COR-L47 (cell line): ENCODE measurements at places on chromosomes 7 and 10.

DNA sequence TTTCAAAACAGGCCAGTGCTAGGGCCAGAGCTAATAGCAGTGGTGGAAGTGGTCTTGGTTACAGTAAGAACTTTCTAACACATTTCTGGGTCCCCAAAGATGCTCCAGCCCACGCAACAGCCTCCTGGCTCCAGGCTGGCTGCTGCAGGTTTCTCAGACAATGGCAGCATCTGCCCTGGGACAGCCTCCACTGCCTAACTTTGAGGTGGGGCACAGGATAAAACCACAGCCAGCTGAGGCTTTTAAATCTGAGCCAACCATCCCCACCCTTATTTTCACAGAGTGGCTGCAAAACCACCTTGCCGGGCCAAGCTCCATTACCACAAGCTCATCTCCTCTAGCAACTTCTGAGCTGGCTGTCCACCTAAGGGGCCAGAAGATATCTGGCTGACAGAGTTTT is 84.8 kb downstream of the FAM53B start:
- DNase-seq, result no peak

GRCh38 chr10:126408953-126409641 is 20.8 kb upstream of the ADAM12 start:
- DNase-seq, result no peak

GRCh38 chr10:10623958-10624566 is 393.6 kb upstream of the CELF2 start:
- DNase-seq, result no peak

DNA sequence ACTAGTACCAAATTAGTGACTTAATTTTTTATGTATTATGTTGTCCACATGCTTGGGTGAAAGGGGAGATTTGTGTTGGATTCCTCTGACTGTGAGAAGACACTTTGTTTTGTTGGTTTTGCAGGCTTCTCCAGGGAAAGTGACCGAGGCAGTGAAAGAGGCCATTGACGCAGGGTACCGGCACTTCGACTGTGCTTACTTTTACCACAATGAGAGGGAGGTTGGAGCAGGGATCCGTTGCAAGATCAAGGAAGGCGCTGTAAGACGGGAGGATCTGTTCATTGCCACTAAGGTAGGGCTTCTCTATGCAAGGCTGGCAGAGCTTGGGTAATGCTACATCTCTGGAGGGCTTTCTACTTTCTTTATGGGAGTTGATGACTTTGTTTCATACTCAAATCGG is 4.5 kb downstream of the AKR1E2 start:
- no peak for DNase-seq

- DNase-seq, result no peak
These were observed 49.0 kb downstream of the ZRANB1 start for GRCh38 chr10:124990671-124991625.

GRCh38 chr7:78383096-78383880 is 584.7 kb downstream of the PHTF2 start:
- no peak for DNase-seq

DNA sequence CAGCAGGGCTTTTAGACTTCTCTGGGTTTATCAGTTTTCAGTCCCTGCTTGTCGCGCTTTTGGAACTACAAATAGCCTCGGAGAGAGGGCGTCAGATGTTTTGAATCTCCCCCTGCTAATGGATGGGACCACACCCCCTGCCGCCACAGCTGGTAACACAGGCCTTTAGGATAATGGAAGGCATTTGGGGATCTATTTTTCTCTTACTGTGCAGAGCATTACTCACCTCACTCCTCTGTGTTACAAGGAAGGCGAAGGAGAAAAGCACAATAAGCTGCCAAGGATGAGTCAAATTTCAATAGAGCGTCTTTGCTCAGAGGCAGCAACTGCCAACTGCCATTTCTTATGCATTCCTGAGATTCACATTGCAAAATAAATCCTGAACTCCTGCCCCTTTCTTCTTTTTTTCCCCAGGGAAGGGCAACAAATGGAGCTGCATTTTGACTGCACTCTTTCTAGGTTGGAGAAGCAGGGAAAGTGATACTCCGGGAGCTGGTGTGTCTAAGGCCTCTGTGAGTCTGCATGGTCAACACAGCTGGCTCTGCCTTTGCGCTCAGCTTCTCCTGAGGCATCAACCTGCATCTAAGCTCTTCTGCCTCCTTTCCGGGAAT is 31.5 kb upstream of the SMNDC1 start:
- no peak for DNase-seq

DNA sequence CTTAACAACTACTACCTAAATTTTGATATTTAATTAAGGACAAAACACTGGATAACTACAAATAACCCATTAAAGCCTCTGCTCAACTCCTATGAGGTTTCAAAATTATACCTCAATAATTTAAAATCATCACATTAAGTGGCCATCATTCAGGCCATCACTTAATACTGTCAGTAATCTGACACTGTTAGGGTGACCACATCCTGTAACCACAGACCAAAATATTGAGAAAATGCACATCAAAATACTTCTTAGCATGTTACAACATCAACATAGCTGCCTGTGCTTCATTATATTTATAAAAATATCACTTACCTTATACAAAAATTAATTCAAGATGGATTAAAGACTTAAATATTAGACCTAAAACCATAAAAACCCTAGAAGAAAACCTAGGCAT is 23.3 kb downstream of the SEM1 start:
- no peak for DNase-seq

GRCh38 chr7:80910228-80910627 is 8.6 kb downstream of the SEMA3C start:
- no peak for DNase-seq

DNA sequence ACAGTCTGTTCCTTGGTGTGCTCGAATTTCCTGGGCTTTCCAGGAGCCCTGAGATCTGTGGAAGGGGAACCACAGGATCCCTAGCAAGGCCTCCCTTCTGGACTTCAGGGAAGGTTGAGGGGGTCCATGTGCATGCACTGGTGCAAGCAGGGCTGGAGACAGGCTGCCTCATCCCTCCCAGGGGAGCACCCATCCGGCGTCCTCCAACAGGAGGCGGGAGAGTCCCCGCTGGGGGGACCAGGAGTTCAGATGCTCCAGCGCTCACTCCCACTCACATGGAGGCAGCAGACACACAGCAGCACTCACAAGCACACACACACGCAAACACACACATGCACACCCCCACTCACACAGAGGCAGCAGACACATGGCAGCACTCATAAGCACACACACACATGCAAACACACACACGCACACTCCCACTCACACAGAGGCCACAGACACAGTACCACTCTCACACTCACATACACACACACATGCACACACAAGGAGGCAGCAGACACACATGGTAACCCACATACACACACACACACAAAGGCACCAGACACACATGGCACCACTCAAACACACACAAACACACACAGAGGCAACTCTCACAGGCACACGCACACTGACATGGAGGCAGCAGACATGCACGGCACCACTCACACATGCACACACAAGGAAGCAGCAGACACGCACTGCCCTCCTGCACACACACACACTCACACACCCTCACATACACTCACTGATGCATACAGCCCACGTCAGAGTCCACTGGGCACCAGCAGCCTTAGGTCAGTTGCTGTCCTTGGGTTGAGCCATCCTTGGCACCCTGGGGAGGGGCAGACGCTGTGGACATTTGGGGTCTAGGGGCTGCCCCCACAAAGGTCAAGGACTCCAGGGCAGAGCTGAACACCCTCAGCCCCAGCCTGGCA is 247.0 kb upstream of the PPP2R2D start:
- DNase-seq, result no peak

GRCh38 chr7:5383314-5384098 is 40.1 kb downstream of the TNRC18 start:
- DNase-seq, result no peak

DNA sequence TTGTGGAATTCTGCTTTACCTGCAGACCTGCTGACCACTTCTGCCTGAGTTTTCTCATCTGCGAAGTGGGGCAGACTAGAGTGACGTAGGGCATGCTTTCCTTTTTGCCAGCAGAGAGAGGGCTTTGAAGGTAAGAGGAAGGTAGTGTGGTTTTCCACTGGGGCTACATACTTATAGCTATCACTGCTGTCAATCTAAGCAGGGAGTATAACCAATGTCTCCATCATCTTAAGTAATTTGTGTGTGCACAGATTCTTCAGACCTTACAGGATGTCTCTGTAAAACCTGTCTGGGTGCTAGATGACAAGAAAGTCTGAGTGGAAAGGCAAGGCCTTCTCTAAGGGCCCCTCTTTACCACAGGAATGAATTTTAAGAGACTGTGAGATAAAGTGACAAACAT is 106.8 kb downstream of the RBM20 start:
- DNase-seq, result no peak

- DNase-seq, result peak; percentile 44
These were observed 14.3 kb downstream of the GHRHR start for GRCh38 chr7:30977896-30978564.

- no peak for DNase-seq
These were observed 6.6 kb downstream of the SYNPO2L start for GRCh38 chr10:73648975-73649829.

DNA sequence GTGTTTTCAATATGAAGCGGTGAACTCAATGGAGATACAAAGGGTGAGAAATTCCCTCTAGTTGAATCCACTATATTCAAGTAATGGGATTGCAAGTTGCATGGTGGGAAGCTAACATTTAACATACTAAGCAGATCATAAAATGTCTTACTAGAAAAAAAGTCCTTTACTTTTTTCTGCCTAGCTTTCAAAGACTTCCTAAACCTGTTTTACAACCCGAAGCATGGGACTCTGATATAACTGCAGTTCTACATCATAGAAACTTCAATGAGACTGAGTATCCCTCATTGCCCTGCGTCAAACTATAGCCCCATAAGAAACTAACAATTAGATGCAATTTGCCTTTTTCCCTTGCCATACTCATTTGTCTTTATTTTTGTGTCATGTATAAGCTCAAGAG is 179.9 kb downstream of the RTKN2 start:
- DNase-seq, result no peak

DNA sequence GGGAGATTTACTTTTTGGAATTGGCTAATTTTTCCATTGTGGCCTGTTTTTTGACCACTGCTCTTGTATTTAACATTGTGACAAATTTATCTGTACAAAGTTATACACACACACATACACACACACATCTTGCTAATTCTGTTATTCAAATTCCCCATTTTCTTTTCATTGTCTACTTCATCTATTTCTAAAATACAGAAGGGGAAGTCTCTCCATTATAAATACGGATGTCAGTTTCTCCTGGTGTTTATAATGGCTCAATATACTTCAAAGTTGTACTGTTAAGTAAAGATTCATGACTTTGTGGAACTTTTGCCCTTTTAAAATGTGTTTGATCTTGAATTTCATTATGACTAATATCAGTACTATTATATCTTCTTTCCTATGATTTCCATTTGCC is 81.0 kb downstream of the CNOT4 start:
- no peak for DNase-seq

DNA sequence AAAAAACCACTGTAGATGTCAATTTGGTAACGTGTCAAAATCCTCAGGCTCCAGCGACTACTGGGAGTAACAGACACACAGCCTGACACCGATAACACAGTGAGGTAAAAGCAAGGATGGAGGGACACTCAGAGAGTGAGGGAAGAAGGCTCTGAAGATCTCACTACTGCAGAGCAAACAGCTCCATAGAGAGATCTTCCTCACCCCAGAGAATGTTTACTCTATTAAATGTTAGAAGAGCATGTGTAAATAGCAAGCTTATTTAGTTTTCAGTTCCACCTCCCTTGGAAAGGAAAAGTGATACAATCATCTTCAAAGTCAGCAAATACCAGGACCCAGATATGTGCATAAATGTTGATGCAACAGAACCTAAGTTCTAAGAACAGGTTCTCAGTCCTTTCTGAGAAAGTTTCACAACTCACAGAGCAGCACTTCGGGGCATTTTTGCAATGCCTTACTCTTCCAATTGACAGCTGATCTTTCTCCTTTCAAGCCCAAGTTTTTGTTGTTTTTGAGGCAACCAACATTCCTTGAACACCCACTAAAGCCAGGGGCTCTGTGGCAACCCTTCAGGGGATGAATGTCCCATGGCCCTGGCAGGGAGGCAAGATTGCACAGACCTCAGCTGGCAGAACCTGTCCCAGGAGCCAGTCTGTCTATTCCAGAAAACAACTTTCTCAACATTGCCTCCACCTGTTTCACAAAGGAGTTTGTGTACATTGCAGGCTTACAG is 177.4 kb downstream of the SFMBT2 start:
- no peak for DNase-seq
